H1 (cell line): ENCODE measurements at places on chromosomes 2 and 18. TPM values are rescaled to one million over a fixed set of nuclear protein-coding genes. Genes with fewer than 3 reads are reported as not detected.

The KLF11 gene
- 8.6 and 10.1 TPM in 2 replicates for polyA plus RNA-seq

The NT5DC4 gene
- polyA plus RNA-seq, result not detected in 2 replicates

The MDH1B gene
- 0.89 and 1.5 TPM in 2 replicates for polyA plus RNA-seq

The HOXD3 gene
- not detected in 2 replicates for polyA plus RNA-seq

The FTCDNL1 gene
- 0.38 and 0.41 TPM in 2 replicates for polyA plus RNA-seq

The SLC38A11 gene
- polyA plus RNA-seq, result not detected in 2 replicates

The LYG2 gene
- polyA plus RNA-seq, result not detected in 2 replicates

The PLCD4 gene
- polyA plus RNA-seq, result 0.16 and 0.21 TPM in 2 replicates

The NCKAP5 gene
- polyA plus RNA-seq, result 0.13 and 0.27 TPM in 2 replicates

The RAD51AP2 gene
- 0.02 and 0.03 TPM in 2 replicates for polyA plus RNA-seq

The ABCB11 gene
- polyA plus RNA-seq, result not detected in 2 replicates

The ANKRD30B gene
- polyA plus RNA-seq, result not detected in 2 replicates

The ACVR1C gene
- 0.17 and 0.21 TPM in 2 replicates for polyA plus RNA-seq

The MYO7B gene
- polyA plus RNA-seq, result 0.05 TPM in 1 of 2 replicates, not detected in the other

The CAPN14 gene
- 0.05 TPM in 1 of 2 replicates, not detected in the other for polyA plus RNA-seq

The SLC16A14 gene
- polyA plus RNA-seq, result 2.8 and 3.0 TPM in 2 replicates

The TANC1 gene
- 3.8 and 4.1 TPM in 2 replicates for polyA plus RNA-seq

The LRP2 gene
- 2.0 and 2.5 TPM in 2 replicates for polyA plus RNA-seq

The GLS gene
- 8.6 and 15.7 TPM in 2 replicates for polyA plus RNA-seq

The RAB27B gene
- 0.03 and 0.05 TPM in 2 replicates for polyA plus RNA-seq

The DNAJC5G gene
- 0.75 and 0.83 TPM in 2 replicates for polyA plus RNA-seq

The MREG gene
- polyA plus RNA-seq, result 5.7 and 7.5 TPM in 2 replicates

The TTN gene
- 0.16 and 0.30 TPM in 2 replicates for polyA plus RNA-seq

The REG1A gene
- polyA plus RNA-seq, result not detected in 2 replicates
